Prostate gland (tissue), 2 donors: ENCODE measurements at places on chromosomes 2 and 18.

- no peak for DNase-seq
- H3K4me3 ChIP-seq, result no peak overlapping the region
- no peaks in the 10 kb centered on the region for H3K27me3 ChIP-seq
- H3K27ac ChIP-seq, result no peak overlapping the region
Observed at GRCh38 chr2:29662861-29663260, 258.5 kb downstream of the ALK start.

DNA sequence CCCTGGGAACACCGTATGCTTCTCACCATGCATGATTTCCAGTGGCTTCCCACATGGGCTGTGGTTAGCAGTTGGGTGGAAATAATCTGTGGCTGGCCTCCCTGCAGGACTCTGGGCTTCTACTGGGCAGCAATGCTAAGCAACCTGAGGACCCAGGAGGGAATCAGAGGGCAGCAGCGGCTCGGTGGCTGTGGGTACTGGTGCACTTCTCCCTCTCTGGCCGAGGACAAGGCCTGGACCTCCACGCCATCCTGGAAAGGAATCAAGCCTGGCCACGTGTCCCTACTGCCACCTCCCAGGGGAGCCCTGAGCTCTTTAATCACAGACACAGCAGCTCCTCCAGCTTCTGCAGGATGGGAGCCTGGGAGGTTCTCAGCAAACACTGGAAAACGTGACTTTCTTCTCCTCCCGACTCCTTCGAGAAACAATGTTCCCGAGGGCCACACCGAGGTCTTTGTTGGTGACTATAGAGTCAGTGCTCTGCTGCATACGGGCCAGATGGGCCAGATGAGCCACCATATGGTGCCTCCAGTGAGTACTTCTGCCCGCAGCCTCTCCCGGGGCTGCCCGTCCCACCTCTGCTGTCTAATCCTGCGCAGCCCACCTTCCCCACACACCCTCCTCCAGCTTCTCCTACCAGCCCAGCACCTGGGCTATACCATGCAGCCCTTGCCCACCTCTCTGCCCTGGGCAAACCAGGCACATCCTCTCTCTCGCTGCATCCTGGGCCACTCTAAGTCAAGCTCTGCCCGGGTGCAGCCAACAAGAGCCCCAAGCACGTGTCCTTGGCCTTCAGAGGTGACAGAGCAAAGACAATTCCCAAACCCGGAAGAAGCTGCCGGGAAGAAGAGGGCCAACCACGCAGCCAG lies 42.8 kb upstream of the OTOS start:
- DNase-seq, result no peak
- no peak overlapping the region for H3K27ac ChIP-seq
- H3K36me3 ChIP-seq, result no peaks in the 10 kb centered on the region
- H3K4me3 ChIP-seq, result no peak overlapping the region

GRCh38 chr2:120673205-120673550 lies 62.5 kb upstream of the GLI2 start:
- no peak overlapping the region for H3K27ac ChIP-seq
- H3K4me3 ChIP-seq, result no peak overlapping the region
- no peaks in the 10 kb centered on the region for H3K27me3 ChIP-seq
- no peak for DNase-seq
- H3K4me1 ChIP-seq, result no peaks in the 10 kb centered on the region

DNA sequence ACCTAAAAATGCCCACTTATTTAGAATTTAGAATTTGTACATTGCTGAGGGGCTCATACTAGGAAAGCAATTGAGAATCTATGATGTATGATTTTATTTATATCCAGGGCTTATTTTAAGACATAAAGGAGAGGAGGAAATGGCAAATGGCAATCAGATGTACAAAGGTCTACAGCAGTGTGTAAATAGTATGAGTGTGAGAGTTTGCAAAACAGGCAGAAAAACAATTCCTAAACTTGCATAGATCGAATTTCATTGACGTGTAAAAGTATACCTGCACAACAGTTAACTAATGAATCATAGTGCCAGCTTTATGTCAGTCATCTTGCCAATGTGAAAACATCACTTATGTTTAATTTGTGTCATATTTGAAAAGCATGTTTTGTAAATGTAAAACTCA lies 718.7 kb upstream of the GCFC2 start:
- H3K27ac ChIP-seq, result no peak overlapping the region
- no peaks in the 10 kb centered on the region for H3K36me3 ChIP-seq

- peak overlapping the region; percentile 9 for H3K27ac ChIP-seq
- no peaks in the 10 kb centered on the region for H3K4me1 ChIP-seq
- DNase-seq, result no peak
- H3K27me3 ChIP-seq, result no peaks in the 10 kb centered on the region
- H3K4me3 ChIP-seq, result no peak overlapping the region
Observed at GRCh38 chr2:235098736-235099494, 147.1 kb downstream of the SH3BP4 start.

- H3K27me3 ChIP-seq, result no peaks in the 10 kb centered on the region
- no peak for DNase-seq
- H3K4me1 ChIP-seq, result no peaks in the 10 kb centered on the region
Observed at GRCh38 chr2:144328938-144329337, 191.0 kb downstream of the ZEB2 start.

DNA sequence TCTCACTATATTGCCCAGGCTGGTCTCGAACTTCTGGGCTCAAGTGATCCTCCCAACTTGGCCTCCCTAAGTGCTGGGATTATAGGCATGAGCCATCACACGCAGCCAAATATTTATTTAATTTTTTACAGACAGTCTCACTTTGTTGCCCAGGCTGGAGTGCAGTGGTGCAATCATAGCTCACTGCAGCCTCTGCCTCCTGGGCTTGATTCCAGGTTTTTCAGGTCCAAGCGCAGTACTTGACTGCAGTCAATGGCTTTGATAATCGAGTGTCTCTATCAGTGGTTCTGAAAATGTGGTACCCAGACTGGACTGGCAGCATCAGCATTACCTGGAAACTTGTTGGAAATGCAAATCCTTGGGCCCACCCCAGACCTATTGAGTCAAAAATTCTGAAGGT lies 63.1 kb downstream of the PLB1 start:
- H3K27ac ChIP-seq, result no peak overlapping the region
- H3K27me3 ChIP-seq, result no peaks in the 10 kb centered on the region
- no peaks in the 10 kb centered on the region for H3K36me3 ChIP-seq
- no peak overlapping the region for H3K4me3 ChIP-seq
- no peak for DNase-seq
- H3K4me1 ChIP-seq, result no peaks in the 10 kb centered on the region

DNA sequence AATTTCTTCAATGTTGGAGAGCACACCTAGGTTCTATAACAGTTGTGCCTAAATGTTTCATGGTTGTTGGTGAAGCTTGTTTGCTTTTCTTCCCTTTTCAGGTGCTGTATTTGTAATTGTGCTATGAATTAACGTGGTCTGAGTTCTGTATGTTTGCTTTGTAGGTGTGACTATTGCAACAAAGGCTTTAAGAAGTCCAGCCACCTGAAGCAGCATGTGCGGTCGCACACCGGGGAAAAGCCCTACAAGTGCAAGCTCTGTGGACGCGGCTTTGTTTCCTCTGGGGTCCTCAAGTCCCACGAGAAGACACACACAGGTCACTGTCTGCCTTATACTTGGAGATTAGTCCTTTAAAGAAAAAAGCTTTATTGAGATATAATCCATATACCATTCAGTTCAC lies 91.2 kb downstream of the ZNF236 start:
- H3K4me3 ChIP-seq, result no peak overlapping the region
- DNase-seq, result no peak
- H3K4me1 ChIP-seq, result no peaks in the 10 kb centered on the region
- no peaks in the 10 kb centered on the region for H3K27me3 ChIP-seq
- peaks cover 4% of the 10 kb centered on the region for H3K36me3 ChIP-seq

- no peaks in the 10 kb centered on the region for H3K4me1 ChIP-seq
- no peak overlapping the region for H3K27ac ChIP-seq
- H3K27me3 ChIP-seq, result no peaks in the 10 kb centered on the region
- no peak overlapping the region for H3K4me3 ChIP-seq
- no peaks in the 10 kb centered on the region for H3K36me3 ChIP-seq
- DNase-seq, result no peak
Observed at GRCh38 chr2:70104231-70105111, 17.2 kb downstream of the PCBP1 start.

GRCh38 chr2:180604077-180604476 lies 376.3 kb upstream of the UBE2E3 start:
- H3K36me3 ChIP-seq, result no peaks in the 10 kb centered on the region
- no peaks in the 10 kb centered on the region for H3K27me3 ChIP-seq
- no peak overlapping the region for H3K27ac ChIP-seq
- no peak for DNase-seq
- H3K4me3 ChIP-seq, result no peak overlapping the region
- H3K4me1 ChIP-seq, result no peaks in the 10 kb centered on the region

- DNase-seq, result peak; percentile 98
- no peaks in the 10 kb centered on the region for H3K36me3 ChIP-seq
- H3K27ac ChIP-seq, result peak within 1 kb of the TSS; percentile 81
- peak within 1 kb of the TSS; percentile 81 for H3K4me3 ChIP-seq
- no peaks in the 10 kb centered on the region for H3K4me1 ChIP-seq
Observed at GRCh38 chr18:50287441-50288347, at the start of gene CXXC1. Gene CXXC1, minus strand, starts transcription at chr18:50287692. Its CDS starts 103 bp downstream, at chr18:50287589.

DNA sequence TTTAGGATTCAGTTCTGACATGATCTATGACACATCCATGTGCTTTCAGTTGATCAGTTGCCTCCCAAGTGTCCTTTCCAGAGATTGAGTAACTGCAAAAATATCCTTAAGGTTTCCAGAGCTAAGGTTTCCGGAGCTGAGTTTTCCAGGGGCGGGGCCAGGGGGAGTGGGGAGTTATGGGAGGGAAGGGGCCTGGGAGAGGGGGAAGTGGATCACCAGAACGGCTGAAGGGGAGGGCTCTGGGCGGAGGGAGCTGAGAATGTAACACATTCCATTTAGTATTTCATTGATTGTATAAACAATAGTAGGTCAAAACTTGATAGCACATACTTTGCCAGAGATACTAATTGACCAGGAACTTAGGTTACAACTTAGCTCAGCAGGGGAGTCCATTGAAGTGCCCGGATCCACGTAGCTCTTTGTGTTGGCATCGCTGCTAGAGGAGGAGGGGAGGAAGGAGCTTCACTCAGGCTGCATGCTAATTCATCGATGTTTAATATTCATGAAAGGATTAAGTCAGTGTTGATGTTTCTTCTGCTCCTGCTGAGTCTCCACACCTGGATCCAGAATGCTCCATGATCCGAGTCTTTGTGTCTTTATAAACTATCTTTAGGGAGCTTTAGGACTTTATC lies 289.8 kb downstream of the ALPK2 start:
- no peaks in the 10 kb centered on the region for H3K27me3 ChIP-seq
- DNase-seq, result no peak
- no peaks in the 10 kb centered on the region for H3K36me3 ChIP-seq
- H3K27ac ChIP-seq, result peak overlapping the region; percentile 38

GRCh38 chr2:130341562-130342019 lies 1.1 kb upstream of the IMP4 start:
- DNase-seq, result no peak
- no peaks in the 10 kb centered on the region for H3K27me3 ChIP-seq
- H3K36me3 ChIP-seq, result peaks cover 12% of the 10 kb centered on the region
- no peaks in the 10 kb centered on the region for H3K4me1 ChIP-seq
- peak overlapping the region; percentile 71 for H3K4me3 ChIP-seq

- H3K27me3 ChIP-seq, result no peaks in the 10 kb centered on the region
- H3K4me3 ChIP-seq, result peak within 1 kb of the TSS; percentile 95
- H3K4me1 ChIP-seq, result no peaks in the 10 kb centered on the region
- H3K27ac ChIP-seq, result peak within 1 kb of the TSS; percentile 97
- DNase-seq, result peak; percentile 94
Observed at GRCh38 chr2:232697059-232697806, at the start of gene GIGYF2. Gene GIGYF2, plus strand, starts transcription at chr2:232697331. Its CDS starts 37,867 bp downstream, at chr2:232735198.

- DNase-seq, result no peak
- H3K4me3 ChIP-seq, result no peak overlapping the region
- H3K27me3 ChIP-seq, result no peaks in the 10 kb centered on the region
Observed at GRCh38 chr2:217520356-217521010, 482.3 kb downstream of the TNS1 start.

GRCh38 chr18:31232775-31233424 lies 70.2 kb upstream of the DSC1 start:
- H3K27me3 ChIP-seq, result no peaks in the 10 kb centered on the region
- no peaks in the 10 kb centered on the region for H3K4me1 ChIP-seq

DNA sequence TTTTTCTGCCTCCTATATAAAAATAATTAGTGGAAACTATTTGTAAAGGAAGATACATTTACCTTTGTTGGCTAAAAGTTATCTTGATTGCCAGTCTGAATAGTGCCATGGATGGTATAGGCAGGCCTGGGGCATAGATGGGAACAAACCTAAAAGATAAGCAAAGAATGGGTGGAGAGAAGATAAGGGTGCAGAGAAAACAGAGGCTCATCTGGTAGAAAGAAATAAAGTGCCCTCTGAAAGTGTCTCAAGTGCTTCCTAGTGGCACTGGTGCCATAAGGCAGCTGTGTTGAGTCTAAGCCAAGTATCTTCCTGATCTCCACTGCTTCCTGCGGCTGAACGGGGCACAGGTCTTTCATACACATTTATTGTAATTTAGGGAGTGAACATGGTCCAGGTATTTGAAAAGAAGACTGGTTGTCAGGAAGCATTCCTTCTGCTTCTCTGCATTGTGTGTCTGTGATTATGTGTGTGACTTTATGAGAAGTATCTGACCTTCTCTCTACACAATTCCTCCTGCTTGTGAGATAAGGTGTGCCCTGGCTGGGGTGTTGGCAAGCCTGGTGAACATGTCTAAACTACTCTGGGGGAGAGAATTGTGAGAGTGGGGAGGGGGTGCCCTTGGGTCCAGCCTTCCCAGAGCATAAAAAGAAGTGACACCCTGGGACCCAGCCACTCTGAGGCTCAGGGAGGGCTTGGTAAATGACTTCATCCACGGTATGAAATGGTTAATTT lies 280.5 kb downstream of the CAMKMT start:
- DNase-seq, result no peak
- no peaks in the 10 kb centered on the region for H3K27me3 ChIP-seq
- H3K4me1 ChIP-seq, result no peaks in the 10 kb centered on the region
- H3K36me3 ChIP-seq, result no peaks in the 10 kb centered on the region
- no peak overlapping the region for H3K27ac ChIP-seq

GRCh38 chr2:9303528-9304225 lies 97.1 kb downstream of the ASAP2 start:
- no peak for DNase-seq
- no peak overlapping the region for H3K27ac ChIP-seq
- no peak overlapping the region for H3K4me3 ChIP-seq
- no peaks in the 10 kb centered on the region for H3K4me1 ChIP-seq
- H3K27me3 ChIP-seq, result no peaks in the 10 kb centered on the region

- H3K4me3 ChIP-seq, result no peak overlapping the region
- no peak overlapping the region for H3K27ac ChIP-seq
- H3K36me3 ChIP-seq, result no peaks in the 10 kb centered on the region
- no peaks in the 10 kb centered on the region for H3K27me3 ChIP-seq
Observed at GRCh38 chr18:69617888-69618287, 217.2 kb downstream of the DOK6 start.

- H3K27ac ChIP-seq, result no peak overlapping the region
- no peaks in the 10 kb centered on the region for H3K27me3 ChIP-seq
- no peak for DNase-seq
- no peaks in the 10 kb centered on the region for H3K36me3 ChIP-seq
- H3K4me1 ChIP-seq, result no peaks in the 10 kb centered on the region
Observed at GRCh38 chr2:143615562-143615961, 486.3 kb downstream of the ARHGAP15 start.

- H3K4me3 ChIP-seq, result no peak overlapping the region
- H3K36me3 ChIP-seq, result no peaks in the 10 kb centered on the region
- no peak for DNase-seq
- H3K27ac ChIP-seq, result no peak overlapping the region
- no peaks in the 10 kb centered on the region for H3K27me3 ChIP-seq
Observed at GRCh38 chr2:15040429-15041084, 408.0 kb downstream of the LRATD1 start.

GRCh38 chr2:191664823-191665677 lies 12.9 kb upstream of the NABP1 start:
- DNase-seq, result no peak
- no peaks in the 10 kb centered on the region for H3K4me1 ChIP-seq
- no peak overlapping the region for H3K4me3 ChIP-seq
- no peaks in the 10 kb centered on the region for H3K36me3 ChIP-seq

GRCh38 chr2:191578031-191578430 lies 99.9 kb upstream of the NABP1 start:
- H3K27me3 ChIP-seq, result no peaks in the 10 kb centered on the region
- H3K4me1 ChIP-seq, result no peaks in the 10 kb centered on the region
- no peaks in the 10 kb centered on the region for H3K36me3 ChIP-seq
- no peak overlapping the region for H3K27ac ChIP-seq
- no peak overlapping the region for H3K4me3 ChIP-seq
